Suprapubic skin (tissue), 4 donors: ENCODE measurements at places on chromosomes 12 and 14.

- DNase-seq = no peak
Measured at GRCh38 chr14:63565448-63565847, 22.3 kb upstream of the PPP2R5E start.

GRCh38 chr12:121794534-121795033, 1.1 kb upstream of the RHOF start:
- DNase-seq = peak; percentile 77

- DNase-seq = no peak
Measured at GRCh38 chr14:69460093-69460701, 24.3 kb upstream of the PLEKHD1 start.

DNA sequence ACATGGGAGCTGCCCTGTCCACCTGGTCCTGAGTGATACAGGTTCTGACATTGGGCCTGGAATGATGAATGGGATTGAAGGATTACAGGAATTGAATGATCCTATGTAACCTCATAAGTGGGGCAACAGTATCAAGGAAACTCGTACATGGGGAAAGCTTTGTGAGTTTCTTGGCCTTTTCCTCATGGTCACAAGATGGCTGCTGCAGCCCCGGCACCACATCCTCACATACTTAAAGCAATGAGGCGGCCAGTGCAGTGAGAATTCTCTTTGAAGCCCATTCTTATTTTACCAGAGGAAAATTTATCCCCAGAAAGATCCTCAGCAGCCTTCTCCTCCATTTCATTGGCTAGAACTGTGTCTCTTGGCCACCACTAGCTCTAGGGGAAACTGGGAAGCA, 91.9 kb downstream of the AACS start:
- DNase-seq = no peak

DNA sequence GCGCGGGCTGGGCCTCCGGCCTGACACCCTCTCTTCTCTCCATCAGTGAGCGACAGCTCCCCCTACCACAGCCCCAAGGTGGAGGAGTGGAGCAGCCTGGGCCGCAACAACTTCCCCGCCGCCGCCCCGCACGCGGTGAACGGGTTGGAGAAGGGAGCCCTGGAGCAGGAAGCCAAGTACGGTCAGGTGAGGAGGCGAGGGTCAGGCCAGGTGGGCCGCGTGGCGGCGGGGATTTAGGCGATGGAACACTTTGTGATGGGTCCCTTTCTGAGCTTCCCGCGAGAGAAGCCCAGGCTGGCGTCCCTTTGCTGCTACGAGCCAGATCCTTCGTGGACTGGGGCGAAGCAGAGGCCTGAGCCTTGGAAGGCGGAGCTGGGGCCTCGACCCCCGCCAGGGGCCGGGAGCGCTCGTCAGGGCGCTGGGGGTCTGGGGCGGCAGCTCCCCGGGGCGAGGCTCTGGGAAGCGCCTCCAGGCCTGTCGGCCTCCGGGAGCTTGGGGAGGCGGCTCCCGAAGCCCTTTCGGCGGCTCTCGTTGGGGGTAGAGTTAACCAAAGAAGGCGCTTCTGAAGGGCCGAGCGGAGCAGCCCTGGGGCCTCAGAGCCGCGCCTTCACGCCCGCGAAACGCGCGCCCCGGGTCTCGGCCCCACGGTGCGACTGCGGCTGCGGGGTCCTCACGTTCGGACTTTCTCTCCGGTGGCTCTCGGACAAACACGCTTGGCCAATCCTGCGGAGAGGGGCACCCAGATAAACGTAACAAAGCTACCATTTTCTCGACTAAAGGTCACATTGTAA, 5.0 kb downstream of the PAX9 start:
- no peak for DNase-seq

DNA sequence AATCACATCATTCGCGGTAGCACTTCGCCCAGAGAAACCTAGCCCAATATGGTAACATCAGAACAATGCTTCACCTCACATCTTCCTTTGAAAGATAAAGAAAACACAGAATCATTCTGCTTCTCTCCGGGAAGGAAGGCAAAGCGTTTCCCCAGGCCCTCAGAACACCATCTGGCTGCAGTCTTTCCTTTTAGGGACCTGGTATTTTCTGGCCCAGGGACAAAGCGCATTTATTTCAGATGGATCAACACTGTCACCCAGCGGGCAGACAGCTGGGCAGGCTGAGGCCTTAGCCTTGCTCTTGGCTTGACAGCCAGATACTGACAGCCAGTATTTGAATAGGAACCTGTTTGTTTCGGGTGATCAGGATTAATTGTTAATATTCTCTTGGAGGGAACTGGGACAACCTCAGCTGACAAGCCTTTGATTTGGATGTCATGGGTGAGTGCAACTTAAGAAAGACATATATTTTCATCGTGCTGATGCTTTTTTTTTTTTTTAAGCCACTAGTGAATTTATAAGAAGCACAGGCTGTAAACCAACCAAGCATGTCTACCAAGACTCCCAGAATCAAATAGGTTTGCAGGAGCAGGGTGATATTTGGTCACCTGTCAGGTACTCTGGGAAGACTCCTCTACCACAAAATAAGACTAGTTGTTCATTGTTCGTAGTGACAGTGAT, 118.9 kb downstream of the VEZT start:
- DNase-seq = peak; percentile 82

- DNase-seq = no peak
Measured at GRCh38 chr12:98492580-98493140, 22.7 kb upstream of the TMPO start.

GRCh38 chr14:98701377-98701776, 570.6 kb downstream of the BCL11B start:
- no peak for DNase-seq

- DNase-seq = no peak
Measured at GRCh38 chr14:61033054-61033453, 52.0 kb downstream of the SLC38A6 start.

DNA sequence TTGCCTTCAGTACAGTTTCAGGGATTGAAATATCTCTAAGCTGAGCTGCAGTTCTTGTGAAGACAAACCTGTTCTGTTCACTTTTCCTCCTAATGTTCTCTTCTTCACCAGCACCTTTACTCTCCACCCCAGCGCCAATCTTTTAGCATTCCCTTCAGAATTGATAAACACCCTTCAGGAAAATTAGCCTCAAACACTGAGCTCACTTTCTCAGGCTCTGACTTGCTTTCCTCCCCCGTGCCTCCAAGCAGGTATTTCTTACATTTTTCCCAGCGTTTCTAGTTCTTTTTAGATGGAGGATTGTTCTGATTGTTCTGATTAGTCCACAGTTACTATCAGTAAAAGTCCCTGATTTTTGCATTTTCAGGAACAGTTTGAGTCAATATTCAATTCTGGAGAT, 88.5 kb upstream of the EVL start:
- DNase-seq = no peak

DNA sequence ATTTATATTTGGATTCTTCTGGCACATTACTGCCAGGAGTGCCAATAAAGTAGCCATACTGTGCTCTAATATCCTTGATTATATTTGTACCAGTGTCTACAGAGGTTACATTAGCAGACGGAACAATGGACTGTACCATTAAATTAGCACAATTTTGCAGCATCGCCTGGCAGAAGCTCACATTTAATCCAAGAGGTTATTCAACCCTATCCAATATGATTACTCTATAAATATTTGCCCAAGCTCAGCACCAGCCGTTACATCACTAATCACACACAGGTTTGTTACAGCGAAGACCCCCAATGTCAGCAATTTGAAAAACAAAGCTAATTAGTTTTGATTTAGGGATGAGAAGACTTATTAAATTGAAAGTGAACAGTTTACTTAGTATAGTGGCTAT, 16.9 kb upstream of the MGST1 start:
- no peak for DNase-seq

- no peak for DNase-seq
Measured at GRCh38 chr12:13326076-13326475, 129.6 kb downstream of the EMP1 start.

DNA sequence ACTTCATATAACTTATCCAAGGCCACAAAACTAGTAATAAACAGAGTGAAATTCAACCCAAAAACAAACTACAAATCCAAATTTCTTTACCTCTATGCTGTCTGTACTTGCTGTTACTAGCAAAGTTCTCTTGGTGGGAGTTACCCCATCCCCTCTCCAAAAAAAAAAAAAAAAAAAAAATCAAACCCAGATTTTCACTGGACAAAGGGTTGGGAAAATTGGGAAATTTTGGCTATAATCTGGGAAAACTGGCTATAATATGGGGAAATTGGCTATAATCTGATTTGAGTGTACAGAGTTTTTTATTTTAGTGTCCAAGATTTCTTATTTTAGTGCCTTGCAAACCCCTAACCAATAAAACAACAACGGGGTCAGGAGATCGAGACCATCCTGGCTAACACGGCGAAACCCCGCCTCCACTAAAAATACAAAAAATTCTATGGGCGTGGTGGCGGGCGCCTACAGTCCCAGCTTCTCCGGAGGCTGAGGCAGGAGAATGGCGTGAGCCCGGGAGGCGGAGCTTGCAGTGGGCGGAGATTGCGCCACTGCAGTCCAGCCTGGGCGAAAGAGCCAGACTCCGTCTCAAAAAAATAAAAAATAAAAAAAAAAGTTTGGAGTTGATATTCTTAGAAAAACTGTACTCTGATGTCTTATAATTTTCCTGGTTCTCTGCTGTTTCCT, 148.4 kb downstream of the CHST11 start:
- DNase-seq = peak; percentile 78

DNA sequence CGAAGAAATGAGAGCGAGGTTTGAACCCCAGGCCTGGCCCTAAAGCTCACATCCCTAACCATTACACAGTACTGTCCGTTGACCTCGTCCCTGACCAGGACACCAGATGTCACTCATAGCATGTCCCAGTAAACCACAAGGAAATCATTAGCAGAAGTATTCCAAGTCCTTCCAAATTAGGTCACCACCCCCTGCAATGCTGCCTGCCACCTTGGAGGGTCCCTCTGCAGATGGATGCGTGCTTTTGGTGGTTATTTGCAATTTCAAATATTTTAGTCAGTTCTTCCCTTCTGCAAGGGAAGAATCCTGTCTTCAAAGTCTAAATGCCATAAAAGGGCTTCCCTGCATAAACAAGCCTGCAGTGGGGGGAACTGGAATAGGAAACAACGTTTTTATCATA, 71.3 kb downstream of the CLMN start:
- peak; percentile 29 for DNase-seq

DNA sequence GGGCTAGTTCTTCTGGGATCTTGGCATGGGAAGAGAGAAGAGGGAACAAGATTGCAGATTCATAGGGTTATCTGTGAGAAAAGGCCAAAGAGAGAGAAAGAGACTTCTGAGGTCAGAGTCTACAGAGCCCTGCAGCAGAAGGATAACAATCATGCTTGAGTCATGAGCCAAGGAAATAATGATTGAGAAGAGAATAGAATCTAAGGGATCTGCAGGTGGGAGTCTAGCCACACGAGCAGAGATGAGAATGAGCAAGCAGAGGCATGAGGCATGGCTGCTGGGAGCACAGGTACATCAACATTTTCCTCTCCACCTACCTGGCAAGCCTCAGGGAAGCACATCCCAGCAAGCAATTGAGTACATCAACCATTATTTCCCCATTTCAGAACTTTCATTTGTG, 303.7 kb downstream of the LRIG3 start:
- no peak for DNase-seq

DNA sequence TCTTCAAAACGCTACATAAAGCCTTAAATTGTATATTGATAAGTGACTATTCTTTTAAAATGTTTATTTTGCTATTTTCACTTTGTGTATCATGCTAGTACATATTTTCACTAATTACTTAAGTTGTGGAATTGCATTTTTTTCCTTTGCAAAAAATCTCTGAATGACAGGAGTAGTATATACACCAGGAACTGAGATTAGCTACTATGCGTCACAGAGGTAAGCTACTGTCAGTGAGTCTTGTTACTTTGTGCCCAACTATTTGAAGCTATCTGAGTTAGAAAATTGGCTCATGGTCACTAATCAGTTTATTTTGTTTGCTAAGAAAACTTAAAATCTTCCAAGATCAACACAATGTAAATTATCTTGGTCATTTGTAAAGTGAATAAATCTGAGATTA, 887.4 kb downstream of the TMTC2 start:
- DNase-seq = no peak

GRCh38 chr12:46374310-46374709, 1.7 kb upstream of the SLC38A2 start:
- no peak for DNase-seq

DNA sequence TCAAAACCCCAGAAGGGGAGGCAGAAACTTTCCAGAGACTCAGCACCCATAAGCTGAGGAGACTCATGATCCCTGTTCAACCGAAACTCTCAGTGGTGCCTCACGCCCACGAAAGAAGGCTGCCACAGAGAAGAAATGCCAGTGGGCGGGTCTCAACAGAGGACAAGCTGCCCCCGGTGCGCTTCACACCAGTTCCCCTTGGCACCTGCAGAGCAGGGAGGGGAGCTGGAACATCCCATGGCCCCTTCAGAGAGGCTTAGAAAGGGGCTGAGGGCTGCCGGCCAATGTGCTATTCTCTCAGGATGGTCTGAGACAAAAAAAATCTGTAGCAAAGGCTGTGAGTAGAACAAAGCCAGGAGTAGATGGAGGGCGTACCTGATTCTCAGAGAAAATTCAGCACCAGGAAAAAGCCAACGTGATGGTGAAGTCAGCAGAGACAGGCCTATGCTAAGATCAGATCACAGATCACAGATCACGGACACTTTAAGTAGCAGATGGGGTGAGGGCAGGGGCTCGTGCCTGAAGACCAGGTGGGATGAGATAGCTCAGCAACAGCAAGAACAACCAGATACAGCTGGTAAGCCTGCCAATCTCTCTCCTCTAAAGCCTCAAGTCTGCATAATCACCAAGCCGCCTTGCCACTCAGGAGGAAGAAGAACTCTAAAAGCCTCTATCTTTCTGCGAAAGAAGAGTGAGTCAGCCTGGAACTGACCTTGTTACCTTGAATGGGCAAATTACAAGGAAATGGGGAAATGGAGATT, 206.4 kb upstream of the GRIP1 start:
- no peak for DNase-seq

DNA sequence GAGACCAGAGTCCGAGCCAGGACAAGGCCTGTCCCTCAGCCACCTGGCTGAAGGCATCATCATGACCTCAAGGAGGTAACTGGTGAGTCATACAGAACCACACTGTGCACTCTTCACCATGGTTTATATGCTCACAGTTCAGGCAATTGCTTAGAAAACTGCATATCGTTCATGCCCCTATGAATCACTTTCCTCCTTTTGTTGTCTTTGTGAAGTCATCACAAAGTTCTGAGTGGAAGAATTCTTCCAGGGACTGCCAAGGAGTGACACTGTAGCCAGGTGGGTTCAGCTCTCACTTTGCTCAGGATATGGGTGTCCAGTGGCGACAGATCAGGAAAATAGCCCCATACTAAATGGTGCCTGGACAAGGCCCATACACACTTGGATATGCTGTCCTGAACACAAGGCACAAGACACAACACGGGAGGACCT, 92.5 kb downstream of the DPF3 start:
- no peak for DNase-seq

GRCh38 chr12:47715877-47716548, 9.3 kb downstream of the ENDOU start:
- DNase-seq = no peak

DNA sequence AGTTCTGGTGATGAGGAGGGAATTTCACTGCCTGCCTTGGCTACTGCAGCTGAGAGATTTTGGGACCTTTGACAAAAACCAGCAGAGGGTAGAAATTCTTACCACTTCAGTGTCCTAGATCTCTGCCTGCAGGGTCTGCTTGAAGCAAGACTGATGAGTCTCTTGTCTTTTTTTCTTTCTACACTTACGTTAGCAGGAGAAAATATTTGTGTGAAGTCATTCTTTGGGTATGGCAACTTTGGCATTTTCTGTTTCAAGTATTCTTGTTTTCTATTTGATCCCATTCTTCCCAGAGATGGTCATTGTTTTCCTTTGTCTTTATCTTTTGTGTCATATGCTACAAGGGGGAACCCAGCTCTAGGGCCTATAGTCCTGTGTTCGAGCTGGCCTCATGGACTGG, 65.6 kb upstream of the FERMT2 start:
- DNase-seq = no peak

- no peak for DNase-seq
Measured at GRCh38 chr14:70045844-70046535, 142.8 kb downstream of the SLC8A3 start.
